ENCODE measurements at places on chromosomes 4 and X.
A peak's percentile ranks its signal among the peaks of the same experiment; 100 is the strongest.

GRCh38 chr4:51895158-51895557, 52.2 kb downstream of the DCUN1D4 start:
- peak; percentile 18 for DNase-seq

DNA sequence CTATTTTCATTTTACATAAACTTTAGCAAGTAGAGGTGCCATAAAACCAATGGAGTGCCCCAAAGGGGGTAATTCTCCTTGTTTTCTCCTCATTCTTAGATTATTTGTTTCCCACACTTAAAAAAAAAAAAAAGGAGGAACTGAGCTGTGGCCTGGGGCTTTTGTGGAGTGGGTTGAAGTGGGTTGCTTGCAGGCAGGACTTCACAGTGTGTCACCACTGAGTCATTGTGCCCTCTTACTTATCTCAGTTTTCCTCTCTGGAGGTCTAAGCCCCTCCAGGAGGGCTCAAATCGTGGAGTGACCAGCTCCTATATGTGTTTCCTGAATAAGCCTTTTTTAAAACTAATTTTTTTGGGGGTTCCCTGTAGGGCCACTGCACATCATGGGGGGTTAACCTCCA, 69.0 kb downstream of the SLC16A2 start:
- DNase-seq = no peak

- DNase-seq = no peak
Measured at GRCh38 chrX:18920566-18920965, 63.3 kb downstream of the PHKA2 start.

DNA sequence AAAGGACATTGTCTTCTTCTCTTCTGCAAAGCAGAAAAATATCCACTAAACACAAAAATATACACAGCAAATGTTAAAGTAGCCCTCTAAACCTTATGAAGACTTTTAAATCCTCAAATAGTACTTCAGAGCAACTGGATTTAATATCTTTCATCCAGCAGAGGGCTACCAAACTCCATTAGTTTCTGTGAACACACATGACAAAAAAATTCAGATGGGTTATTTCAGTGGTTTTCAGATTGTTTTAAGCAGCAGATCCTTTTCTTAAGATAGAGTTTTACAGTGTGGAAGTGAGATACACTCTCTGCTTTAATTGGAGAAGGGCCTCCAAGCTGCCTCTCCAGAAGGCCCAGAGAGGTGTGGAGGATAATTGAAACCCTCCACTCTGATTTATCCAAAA, 56.7 kb downstream of the ANK2 start:
- no peak for DNase-seq

DNA sequence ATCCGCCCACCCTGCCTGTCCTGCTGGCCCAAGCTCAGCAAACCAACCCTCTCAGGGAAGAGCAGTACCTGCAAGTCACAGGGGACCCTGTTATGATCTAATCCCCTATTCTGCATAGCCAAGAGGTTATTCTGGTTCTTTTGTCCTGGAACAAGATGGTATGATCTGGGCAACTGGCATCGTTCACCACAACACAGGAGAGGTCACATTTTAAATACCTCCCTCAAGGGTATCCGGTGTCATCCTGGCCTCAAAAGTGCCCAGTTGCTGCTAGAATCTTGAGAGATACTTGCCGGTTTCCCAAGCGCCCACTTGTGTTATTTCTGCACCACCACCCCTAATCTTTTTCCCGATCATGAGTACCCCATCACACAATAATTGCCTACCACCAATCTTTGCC, 497.5 kb downstream of the BCOR start:
- DNase-seq = no peak

DNA sequence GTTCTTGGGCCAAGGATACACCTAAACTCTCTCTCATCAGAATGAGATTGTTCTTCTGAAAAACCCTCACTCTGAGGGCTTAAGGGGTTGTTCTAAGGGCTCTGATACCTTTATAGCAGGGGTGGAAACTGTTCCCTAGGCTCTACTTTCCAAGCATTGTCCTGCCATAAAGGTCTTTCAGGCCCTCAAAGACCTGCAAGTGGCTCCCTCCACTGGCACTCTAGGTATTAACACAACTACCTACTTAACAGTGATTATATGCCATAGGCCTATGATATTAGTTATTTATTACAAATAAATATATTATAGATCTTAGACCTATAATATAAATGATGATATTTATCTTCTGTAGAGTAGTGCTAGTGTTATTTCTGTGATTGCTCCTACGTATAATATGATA, 473.7 kb upstream of the RPS6KA3 start:
- no peak for DNase-seq

DNA sequence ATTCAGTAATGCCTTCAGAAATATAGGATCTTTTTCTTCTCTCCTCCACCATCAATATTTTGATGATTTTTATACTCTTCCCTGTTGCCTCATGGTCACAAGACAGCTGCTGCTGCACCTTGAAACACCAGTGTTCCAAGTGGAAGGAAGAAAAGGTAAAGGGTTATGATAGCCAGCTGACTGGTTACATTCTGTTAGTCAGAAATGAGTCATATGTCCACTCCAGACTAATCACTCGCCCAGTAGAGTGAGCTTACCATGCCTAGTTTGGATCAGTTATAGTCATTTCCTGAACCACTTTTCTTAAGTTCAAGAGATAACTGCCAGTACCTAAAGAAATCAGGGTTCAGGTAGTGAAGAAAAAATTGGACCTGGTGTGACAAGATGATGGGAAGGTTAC, 532.3 kb upstream of the SMIM31 start:
- no peak for DNase-seq

DNA sequence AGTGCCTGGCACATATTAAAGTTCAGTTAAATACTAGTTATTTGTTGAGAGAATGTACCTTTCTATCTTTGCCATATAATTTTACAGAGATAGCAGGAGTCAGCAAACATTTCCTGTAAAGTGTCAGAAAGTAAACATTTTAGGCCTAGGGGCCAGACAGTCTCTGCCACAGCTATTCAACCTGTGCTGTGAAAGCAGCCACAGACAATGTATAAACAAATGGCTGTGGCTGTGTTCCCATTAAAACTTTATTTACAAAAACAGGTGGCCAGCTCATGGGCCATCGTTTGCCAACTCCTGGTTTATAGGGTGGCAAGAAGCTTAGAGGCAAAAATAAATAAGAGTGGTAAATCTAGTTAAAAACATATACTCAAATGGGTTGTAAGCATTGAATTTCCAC, 34.0 kb upstream of the BRS3 start:
- DNase-seq = no peak

- no peak for DNase-seq
Measured at GRCh38 chr4:34280131-34280530, 1964.2 kb downstream of the ARAP2 start.

- DNase-seq = no peak
Measured at GRCh38 chr4:32778025-32778424, 2057.9 kb downstream of the PCDH7 start.

DNA sequence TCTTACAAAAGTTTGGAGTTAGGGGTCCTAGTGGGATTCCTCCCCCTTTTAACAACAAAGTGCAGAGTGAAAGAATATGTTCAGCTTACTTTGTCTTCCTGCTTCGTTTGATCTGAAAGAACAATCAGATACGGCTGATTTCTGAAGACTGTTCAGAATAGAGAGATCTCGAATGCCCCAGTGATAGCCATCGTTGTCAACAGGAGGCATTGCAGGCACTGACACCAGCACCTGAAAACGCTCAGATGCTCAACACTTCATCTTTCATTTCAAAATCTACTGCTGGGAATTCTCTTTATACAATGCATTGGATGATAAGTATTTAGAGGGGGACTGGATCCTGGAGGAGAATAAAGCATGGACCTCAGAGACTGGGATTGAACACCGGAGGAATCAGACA, 186.3 kb upstream of the TENM3 start:
- DNase-seq = no peak

DNA sequence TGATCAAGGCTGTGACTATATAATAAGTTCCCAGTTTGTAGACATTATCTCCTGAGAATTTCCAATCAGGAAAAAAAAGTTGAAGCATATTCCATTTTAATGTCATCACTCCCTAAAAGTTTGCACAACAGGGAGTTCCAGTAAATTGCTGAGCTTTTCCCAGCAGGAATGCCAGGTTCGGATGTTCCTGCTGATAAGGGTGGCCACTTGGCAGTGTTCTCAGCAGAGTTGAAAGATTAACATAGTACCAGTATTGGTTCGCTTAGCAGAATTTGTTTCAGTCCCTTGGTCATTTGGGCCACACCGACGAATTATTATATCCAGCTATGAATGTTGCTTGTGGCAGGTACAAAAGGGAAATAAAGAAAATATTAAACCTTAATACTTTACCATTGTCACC, 5.2 kb upstream of the CXCL2 start:
- DNase-seq = no peak

- no peak for DNase-seq
Measured at GRCh38 chr4:169582203-169582602, 30.2 kb downstream of the NEK1 start.

DNA sequence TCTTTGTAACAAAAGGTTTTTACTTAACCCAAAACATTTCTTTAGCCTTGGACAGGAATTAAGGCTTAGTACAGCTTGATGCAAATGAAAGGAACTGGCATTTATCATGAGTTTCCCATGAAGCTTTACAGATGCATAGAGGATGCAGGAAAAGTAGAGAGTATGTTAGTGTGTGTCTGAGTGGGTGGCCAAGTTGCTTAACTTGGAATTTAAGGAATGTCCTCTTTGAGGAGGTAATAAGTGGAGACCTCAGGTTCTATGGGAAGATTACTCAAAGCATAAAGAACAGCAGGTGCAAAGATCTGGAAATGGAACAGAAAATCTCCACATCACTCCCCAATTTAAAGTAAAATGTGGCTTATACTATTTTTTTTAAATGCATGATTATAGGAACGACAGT, 457.9 kb downstream of the KCNIP4 start:
- no peak for DNase-seq

GRCh38 chr4:154184238-154184637, 307.4 kb downstream of the DCHS2 start:
- DNase-seq = no peak

GRCh38 chr4:93201471-93202096, 627.0 kb upstream of the ATOH1 start:
- no peak for DNase-seq

- DNase-seq = no peak
Measured at GRCh38 chr4:2767705-2768074, 11.6 kb upstream of the TNIP2 start.

DNA sequence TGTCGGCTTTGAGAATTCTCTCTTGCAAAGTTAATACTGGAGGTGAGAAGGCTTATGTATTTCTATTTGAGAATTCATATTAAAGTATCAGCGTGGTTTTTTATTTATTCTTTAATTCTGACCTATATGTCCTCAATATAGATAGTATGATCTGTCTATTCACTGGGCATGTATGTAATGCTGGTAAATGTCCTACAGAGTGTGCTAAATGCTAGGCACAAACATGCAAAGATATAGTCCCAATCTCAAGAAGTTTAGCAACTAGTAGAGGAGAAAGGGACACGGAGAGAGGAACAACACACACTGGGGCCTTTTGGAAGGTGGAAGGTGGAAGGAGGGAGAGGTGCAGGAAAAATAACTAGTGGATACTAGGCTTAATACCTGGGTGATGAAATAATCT, 11.0 kb upstream of the BMPR1B start:
- no peak for DNase-seq

- DNase-seq = no peak
Measured at GRCh38 chrX:39519030-39519488, 578.7 kb downstream of the BCOR start.

GRCh38 chrX:118355225-118355920, 9.5 kb downstream of the WDR44 start:
- DNase-seq = no peak

GRCh38 chr4:16448241-16448840, 222.1 kb upstream of the TAPT1 start:
- DNase-seq = no peak

DNA sequence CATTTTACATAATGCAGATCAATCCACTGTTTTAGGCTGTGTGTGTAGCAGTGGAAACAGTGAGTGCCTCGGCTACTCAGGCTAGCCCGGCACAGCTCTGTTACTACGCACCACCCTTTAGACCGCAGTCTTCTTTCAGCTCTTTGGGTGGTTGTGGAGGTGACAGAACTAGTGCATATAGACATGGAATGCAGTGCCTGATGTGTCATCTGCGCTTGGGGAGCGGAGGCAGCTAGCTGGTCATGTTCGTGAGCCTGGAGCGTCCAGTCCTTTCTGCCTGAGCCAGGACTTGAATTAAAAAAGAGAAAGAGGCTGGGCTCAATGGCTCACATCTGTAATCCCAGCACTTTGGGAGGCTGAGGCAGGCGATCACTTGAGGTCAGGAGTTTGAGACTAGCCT, 4.8 kb downstream of the TBC1D14 start:
- DNase-seq = no peak

DNA sequence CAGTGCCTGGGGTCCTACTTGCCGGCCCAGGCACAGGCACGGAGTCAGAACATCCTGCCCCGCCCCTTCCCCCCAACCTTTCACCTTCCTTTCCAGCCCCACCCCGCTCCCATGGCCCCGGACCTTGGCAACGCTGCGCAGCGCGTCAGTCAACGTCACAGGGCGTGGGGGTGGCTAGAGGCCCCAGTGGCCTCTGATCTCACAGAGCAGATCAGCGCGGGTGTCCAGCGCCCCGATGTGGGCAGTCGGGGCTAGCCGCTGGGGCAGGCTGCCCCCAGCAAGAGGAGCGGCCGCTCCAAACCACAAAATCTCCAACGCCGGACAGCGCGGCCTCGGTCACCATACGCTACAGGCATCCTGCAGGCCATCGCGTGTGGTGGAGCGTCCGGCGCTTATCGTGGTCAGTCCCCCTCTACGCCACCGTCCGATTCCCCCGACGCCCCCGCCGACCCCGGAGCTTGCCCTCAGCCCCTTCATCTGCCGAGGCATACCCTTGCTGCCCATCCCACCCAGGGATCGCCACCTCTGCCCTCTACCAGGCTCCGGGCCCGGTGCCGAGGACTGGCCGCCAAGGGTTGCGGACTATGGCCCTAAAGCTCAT, 69.6 kb upstream of the APOOL start:
- no peak for DNase-seq
